ENCODE measurements at places on chromosomes 2 and 18. TPM values are rescaled to one million over a fixed set of nuclear protein-coding genes. Genes with fewer than 3 reads are reported as not detected.

GRCh38 chr2:207839575-207839974 lies 69.9 kb upstream of the FZD5 start:
- DNase-seq: no peak

DNA sequence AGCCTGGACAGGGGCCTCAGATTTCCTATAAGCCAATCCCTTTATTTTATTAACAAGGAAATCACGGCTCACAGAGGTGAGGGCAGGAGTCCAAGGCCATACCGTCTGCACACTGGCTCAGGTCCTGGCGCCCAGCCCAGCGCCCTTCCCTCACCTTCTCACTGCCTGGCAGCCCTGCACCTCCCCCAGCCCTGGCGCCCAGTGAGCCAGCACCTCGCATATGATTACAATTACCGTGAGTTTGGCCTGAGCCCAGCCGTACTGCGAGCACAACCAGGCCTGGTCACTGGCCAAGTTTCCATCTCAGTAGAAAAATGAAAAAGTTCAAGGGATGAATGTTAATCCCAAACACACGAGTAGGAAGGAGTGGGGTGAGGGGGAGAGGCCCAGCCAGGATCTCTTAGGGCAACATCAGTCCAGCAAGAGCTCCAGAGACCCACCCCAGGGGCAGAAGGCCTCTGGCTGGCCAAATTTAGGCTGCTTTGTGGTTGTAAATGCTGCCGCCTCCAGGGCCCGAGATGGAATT lies 68.4 kb downstream of the MCFD2 start:
- DNase-seq: peak; percentile 95

DNA sequence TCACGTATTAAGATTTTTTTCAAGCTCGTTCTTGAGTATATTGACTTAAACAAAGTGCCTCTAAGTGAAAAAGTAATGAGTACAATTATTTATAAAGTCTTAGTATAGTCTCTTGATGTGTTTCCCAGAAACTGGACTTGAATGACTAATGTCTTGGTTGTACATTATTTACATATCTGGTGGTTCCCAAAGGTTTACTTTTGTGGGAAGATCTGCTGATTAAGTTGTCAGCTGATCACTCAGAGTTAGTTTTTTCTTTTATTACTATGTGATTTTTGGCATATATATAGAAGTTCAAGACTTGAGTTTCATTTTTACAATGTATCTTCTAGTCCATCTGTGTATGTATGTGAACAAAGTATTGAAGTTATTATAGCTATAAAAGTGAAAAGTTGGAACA lies 29.5 kb downstream of the RNF144A start:
- DNase-seq: peak; percentile 3

GRCh38 chr2:71747559-71747958 lies 294.2 kb downstream of the DYSF start:
- DNase-seq: peak; percentile 75

GRCh38 chr2:72770879-72771461 lies 54.9 kb downstream of the EXOC6B start:
- DNase-seq: peak; percentile 74

GRCh38 chr2:191938779-191939178 lies 91.9 kb upstream of the CAVIN2 start:
- DNase-seq: no peak

GRCh38 chr2:70717431-70718038 lies 50.5 kb downstream of the ADD2 start:
- DNase-seq: no peak

GRCh38 chr2:30184035-30184434 lies 37.2 kb downstream of the YPEL5 start:
- DNase-seq: no peak

DNA sequence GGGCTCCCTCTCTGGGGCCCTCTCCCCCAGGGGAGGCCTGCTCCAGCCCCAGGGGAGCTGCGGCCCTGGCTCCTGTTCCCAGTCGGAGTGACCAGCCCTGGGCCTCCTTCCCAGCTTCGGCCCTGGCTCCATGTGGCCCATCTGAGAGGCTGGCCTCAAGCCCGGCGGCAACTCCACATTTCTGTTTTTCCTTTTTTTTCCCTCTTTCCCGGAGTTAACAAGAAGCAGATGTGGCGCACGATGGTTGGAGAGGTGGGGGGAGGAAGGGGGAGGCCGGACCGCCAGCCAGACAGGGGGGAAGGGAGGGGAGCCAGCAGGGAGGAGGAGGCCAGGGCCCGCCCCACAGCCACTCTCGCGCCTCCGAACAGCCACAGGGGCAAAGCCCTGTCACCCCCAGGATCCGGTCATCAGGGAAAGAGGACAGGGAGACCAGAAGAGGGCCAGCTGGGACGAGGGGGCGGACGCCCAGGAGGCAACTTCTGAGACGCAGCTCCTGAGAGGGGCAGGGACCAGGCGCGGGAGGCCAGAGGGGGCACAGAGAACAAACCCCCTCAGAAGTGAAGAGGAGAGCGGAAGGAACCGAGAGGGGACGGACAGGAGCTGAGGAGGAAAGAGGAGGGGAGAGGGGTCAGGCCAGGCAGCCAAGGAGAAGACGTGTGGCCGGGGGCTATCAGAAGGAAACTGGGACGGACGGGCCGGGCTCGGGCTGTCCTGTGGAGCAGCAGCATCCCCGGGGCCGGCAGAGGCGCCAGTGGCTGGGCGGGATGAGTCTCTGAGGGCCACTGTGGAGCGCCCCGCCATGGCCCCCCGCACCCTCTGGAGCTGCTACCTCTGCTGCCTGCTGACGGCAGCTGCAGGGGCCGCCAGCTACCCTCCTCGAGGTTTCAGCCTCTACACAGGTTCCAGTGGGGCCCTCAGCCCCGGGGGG lies at the start of gene EMILIN1:
TSS of gene EMILIN1 (plus strand) at position 349 of the 928 bp plus-strand sequence. CDS start at position 800, 451 bp downstream.
- DNase-seq: no peak

DNA sequence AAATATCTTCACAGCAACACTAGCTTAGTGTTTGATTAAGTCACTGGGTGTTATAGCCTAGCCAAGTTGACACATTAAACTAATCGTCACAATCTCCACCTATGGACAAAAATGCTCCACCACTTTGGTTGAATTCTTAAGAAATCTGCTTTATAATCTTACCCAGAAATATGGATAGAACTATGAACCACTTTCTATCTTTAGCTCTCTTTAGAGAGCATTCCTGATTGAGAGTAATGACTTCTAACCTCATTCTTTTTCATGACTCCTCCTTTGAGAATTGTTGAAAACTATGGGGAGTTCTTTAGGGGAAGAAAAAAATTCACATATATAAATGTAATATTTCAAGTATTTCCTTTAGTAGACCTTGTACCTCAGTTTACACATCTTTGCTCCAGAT lies 1282.2 kb upstream of the ZEB2 start:
- DNase-seq: no peak

GRCh38 chr2:3207091-3207491 lies 170.5 kb downstream of the EIPR1 start:
- DNase-seq: no peak

DNA sequence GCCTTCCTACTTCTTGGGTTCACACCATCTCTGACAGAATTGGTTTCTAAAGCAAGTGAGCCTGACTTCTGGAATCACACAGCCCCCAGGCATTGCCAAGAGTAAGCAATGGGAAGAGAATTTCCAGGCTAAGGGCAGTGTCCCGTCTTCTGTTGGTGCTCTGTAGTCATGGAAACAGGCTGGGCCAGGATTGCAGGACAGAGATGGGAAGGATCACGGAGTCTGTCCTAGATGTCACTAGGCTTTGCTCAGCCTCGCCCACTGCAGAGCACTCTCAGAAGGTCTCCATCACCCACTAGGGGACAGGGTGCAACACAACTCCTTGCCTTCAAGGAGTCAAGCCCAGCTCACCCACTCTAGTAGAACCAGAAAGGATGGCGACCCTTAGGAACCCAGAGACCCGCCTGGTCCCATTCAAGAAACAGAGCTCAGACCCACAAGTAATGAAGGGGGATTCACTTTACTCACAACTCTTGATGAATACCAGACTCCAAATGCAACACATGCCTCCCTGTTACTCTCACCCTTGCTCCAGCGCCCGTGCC lies 48.6 kb upstream of the TEX51 start:
- DNase-seq: no peak

DNA sequence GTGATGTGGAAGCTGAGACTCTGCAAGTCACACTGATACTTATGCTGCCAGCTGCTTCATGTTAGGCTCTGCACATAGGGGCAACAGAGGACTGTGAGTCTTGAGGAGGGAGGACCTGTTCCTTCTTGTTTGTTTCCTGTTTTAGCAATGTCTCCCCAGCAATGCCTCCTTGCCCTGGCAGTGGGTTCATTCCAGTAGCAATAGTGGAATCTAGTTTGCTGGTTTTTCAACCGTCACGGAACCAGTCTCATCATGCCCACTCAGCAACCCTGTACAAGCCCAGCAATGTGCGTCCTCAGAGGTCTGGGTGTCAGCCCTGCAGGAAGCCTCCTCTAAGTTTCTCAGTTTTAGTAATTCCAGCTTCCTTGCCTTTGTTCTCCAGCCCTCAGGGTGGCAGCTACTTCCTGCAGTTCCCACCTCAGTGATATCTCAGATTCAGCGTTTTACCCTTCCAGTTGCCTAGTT lies 20.5 kb upstream of the ITGB6 start:
- peak; percentile 84 for DNase-seq

DNA sequence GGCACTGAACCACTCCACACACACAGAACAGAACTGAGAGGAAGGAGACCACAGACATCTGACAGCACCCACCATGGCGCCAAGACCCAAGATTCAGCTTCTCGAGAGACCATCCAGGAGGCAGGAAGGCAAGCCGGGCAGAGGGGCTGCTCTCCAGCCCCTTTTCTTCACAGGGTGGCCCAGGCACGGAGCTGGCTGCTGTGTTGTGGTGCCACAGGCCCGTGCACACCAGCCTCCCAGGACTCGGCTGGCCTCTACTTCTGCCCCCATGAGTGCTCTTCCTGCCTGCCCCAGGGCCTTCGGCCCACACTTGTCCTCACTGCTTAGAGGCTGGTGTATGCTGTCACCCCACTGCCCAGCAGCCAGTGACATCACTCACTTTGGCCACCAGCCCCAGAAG lies 547.6 kb upstream of the RAB6C start:
- DNase-seq: no peak

GRCh38 chr2:25409468-25409867 lies 67.7 kb upstream of the DNMT3A start:
- no peak for DNase-seq

GRCh38 chr2:239002591-239002953 lies 154.7 kb downstream of the TWIST2 start:
- no peak for DNase-seq

DNA sequence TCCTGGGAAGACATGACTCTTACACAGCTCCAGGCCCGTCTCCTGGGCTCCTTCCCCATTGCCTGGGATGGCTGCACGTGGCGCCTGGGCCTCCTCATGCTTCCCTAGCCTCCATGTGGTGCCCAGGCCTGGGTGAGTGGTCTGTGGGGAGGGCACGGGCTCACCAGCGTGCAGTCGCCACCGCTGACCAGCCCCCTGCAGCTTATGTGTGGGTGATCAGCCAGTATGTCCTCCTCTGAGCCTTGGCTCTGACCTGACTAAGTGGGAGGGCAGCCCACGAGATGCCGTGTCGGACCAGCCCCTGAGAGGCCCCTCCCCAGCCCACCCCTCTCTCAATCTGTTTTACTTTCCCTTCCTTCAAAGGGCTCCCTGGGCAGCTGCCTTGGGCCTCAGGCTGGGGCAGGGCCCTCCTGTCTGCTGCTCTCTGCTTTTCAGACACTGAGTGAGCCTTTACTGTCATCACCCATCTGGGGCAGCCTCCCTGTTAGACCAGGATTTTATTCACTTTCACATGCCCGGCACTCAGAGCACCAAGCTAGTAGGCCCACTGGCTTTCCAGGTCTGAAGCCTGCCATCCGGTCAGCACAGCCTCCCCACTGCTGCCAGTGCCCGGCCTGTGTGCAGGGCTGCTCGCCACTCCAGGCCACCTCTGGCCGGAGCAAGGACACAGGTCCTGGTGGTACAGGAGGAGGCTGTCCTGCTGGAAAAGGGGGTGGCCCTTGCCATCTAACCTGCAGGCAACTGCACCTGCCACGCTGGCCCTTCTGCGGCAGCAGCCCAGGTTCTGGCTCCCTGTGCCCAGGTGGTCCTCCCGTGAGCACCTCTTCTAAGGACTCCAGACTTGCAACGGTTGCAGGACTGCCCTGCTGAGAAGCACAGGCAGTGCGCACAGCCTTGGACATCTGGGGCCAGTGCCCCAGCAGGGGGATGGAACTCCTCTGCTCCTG lies 84.9 kb upstream of the HPCAL1 start:
- no peak for DNase-seq

GRCh38 chr18:69444221-69444620 lies 43.5 kb downstream of the DOK6 start:
- DNase-seq: no peak

- peak; percentile 3 for DNase-seq
Observed at GRCh38 chr2:241008711-241009121, 10.3 kb downstream of the SNED1 start.

GRCh38 chr2:149261692-149262091 lies 68.7 kb upstream of the LYPD6 start:
- DNase-seq: no peak

GRCh38 chr18:68431111-68431921 lies 283.6 kb downstream of the TMX3 start:
- no peak for DNase-seq

DNA sequence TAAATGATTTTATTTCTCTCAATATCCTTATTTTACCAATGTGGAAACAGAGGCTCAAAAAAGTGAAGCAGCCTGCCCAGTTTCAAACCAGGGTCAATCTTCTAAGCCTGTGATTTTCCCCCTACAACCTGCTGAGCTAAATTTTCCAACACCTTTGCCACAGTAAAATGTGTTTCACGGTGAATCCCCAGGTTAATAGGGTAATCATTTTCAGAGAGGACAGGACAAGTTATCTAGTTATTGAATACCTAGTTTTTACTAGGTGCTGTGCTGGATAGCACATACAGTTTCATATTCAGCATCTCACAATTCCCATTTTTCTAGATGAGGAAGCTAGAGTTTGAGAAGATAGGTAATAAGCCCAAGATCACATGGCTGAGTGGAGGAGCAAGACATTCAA lies 236.6 kb downstream of the PTH2R start:
- no peak for DNase-seq

DNA sequence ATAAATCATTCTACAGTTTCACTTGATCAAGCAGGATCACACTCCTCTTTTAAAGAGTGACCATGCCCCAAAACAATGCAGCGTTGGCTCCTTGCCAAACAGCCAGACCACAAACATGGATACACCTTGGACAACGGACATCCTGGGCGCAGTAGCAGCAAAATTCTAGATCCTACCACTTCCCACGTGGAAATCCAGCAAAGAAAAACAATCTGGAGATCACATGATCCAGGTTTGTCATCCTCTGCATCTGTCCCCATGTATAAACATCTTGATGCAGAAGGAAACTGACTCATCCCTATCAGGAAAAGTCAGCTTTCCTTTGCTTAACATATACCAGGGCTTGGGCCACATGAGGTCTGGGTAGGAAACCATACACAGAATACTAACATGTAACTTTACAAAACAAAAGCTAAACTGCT lies 53.1 kb downstream of the ZNF521 start:
- no peak for DNase-seq

Gene SERPINB12
- not detected for total RNA-seq

Gene FBLN7
- total RNA-seq: 3.0 TPM

Gene DPP4
- 76.0 TPM for total RNA-seq

Gene ME2
- 59.4 TPM for total RNA-seq

Gene ACVR1C
- total RNA-seq: 2.0 TPM

Gene REG1A
- total RNA-seq: not detected

Gene HRH4
- not detected for total RNA-seq

Gene GKN2
- total RNA-seq: not detected

Gene IL36B
- not detected for total RNA-seq

Gene ADAM23
- 10.7 TPM for total RNA-seq

Gene TCF7L1
- total RNA-seq: 7.0 TPM

Gene ZSWIM2
- total RNA-seq: not detected

Gene SPP2
- not detected for total RNA-seq

Gene MEP1B
- total RNA-seq: not detected

Gene DSC3
- 13.5 TPM for total RNA-seq
